Activated CD4-positive, CD25-positive, alpha-beta regulatory T cell treated with anti-CD3 and anti-CD28 coated beads, Interleukin-2, amount 50 U/mL, for 16 hours (primary cell): ENCODE measurements at places on chromosomes 6 and 20.

- no peak for DNase-seq
Observed at GRCh38 chr6:6320901-6321300, 439 bp upstream of the F13A1 start.

- DNase-seq: no peak
Observed at GRCh38 chr20:17910828-17911294, 57.7 kb downstream of the SNX5 start.

DNA sequence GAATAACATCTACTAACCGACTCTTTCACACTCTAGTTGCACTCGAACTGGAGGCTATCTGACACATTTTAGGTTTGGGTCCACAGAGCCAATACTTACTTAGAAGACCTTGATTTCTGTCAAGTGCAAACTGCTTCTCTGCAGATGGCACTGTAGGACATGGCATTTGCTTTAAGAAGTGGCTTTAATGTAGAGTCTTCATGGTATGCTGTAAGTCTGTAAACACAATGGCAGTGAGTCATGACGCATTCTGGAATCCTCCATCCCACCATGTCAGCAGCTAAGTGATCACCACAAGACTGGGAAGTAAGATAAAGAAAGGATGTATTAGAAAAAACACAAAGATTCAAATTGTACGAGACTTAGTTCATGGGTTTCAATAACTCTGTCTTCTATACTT, 377.0 kb upstream of the NOX3 start:
- no peak for DNase-seq

DNA sequence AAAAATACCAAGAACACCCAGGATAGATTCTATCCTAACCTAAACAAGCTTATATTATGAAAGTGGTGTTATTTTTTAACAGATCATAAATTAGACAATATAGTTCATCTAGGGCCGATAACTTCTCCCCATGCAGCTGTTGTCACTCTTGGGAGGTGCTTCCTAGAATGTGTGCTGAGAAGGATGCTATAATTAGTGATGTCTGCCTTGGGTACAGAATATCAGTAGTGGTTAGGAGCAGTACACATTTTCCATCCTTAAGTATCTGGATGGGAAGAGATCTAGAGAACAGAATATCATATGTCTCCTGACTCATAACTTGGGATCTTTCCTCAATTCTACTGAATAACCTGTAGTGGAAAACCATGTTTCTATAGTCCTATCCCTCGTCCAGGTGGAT, 214.5 kb downstream of the BCKDHB start:
- DNase-seq: no peak

- DNase-seq: no peak
Observed at GRCh38 chr6:39082310-39082709, 32.7 kb downstream of the SAYSD1 start.

DNA sequence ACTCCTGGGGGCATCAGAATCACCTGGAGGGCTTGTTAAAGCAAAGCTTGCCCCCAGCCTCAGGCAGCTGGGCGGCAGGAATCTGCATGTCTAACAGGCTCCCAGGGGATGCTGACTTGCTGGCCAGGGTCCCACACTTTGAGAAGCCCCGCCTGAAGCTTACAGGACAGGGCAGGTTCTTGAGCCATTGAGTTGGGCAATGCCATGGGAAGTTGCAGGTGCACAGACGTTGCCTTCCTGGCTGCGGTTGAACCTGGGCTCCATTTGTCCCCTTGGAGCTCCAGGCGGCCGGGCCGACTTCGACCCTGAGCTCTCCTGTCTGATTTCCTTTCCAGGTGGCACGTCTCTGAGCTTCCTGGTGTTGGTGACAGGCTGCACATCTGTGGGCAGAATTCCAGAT, 46.8 kb downstream of the SYNJ2 start:
- no peak for DNase-seq

- no peak for DNase-seq
Observed at GRCh38 chr20:57457243-57458095, 66.3 kb downstream of the RBM38 start.

DNA sequence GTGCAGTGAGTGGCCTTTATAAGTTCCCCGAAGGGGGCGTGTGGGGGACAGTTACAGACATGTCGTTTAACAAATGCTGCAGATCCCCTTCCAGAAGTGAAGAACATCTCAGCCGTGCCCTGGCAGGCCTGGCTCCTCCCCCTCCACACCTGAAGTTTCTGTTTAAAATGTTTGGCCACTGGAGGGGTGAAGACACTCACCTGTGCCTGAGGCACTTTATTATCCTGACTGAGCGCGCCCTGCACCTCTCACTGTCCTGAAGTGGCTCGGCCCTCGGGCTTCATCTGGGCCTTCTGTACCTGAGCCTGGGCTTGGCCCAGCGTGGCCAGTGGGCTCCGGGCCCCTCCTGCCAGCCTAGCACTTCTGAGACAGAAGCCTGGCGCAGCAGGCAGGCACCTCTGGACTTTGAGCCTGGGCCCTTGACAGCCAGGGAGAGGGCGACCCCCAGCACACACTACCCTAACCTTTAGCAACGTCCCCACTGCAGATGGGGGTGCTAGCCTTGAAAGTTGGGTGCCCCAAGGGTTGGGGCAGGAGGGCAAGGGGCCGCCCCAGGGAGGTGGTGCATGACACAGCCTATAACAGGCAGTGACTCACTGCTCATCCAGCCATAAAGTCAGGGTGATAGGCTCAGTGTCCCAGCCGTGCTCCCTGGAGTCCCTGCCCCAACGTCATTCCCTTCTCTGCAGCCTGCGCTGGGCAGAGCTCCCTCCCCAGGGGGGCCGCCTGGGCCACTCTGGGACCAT, 13.6 kb upstream of the GATA5 start:
- DNase-seq: no peak
